Caco-2 (cell line): ENCODE measurements at places on chromosomes 2 and 18. TPM values are rescaled to one million over a fixed set of nuclear protein-coding genes. Genes with fewer than 3 reads are reported as not detected.

DNA sequence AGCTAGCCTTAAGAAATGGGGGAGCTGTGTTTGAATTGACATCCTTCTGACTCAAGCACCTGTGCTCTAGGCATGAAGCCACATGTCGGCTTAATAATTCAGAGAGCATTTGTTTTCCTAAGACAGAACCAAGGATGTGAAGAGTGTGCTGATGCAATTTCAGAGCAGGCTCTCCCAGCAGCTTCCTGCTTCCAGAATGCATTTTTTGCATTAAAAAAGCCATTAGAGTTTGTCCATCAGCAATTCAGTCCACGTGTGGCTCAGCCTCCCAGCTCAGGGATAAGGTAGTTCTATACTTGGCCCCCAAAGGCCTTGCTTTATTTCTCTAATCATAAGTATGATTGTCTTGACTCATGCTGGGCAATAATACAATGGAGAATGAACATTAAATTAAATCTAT, 37.7 kb downstream of the DOCK10 start:
- no peak overlapping the region for H3K4me3 ChIP-seq
- no peak for DNase-seq

DNA sequence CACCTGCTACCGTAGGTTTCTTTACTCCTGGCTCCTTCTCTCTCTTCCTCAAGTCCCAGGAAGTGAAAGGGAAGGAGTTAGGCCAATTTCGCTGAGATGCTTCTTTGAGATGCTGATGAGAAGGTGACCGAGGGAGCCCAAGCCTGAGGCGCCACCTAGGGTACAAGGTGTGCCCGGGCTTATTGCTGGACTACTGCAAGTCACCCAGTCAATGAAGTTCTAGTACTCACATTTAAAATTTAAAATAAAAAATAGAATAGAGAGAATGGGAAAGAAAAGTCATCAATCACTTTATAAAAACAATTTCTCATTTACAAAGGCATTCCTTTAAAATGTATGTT, 45.3 kb downstream of the ACAA2 start:
- no peaks in the 10 kb centered on the region for H3K27me3 ChIP-seq
- no peak overlapping the region for H3K27ac ChIP-seq
- peak; percentile 68 for DNase-seq

- H3K4me3 ChIP-seq = no peak within 1 kb of the TSS
- H3K27me3 ChIP-seq = no peaks in the 10 kb centered on the region
- no peaks in the 10 kb centered on the region for H3K36me3 ChIP-seq
- peak; percentile 39 for DNase-seq
- no peaks in the 10 kb centered on the region for H3K4me1 ChIP-seq
- no peak within 1 kb of the TSS for H3K27ac ChIP-seq
Measured at GRCh38 chr2:11669454-11670291, at the start of gene NTSR2. Gene NTSR2 (minus strand): TSS chr2:11670195. CDS start chr2:11670129, 66 bp downstream.

- no peak for DNase-seq
- no peaks in the 10 kb centered on the region for H3K36me3 ChIP-seq
- H3K4me1 ChIP-seq = no peaks in the 10 kb centered on the region
- H3K4me3 ChIP-seq = no peak overlapping the region
- no peak overlapping the region for H3K27ac ChIP-seq
Measured at GRCh38 chr2:1169291-1169949, 218.8 kb downstream of the SNTG2 start.

GRCh38 chr2:182883451-182883850, 17.0 kb upstream of the FRZB start:
- H3K27ac ChIP-seq = no peak overlapping the region
- H3K27me3 ChIP-seq = no peaks in the 10 kb centered on the region
- no peak for DNase-seq
- no peaks in the 10 kb centered on the region for H3K4me1 ChIP-seq

The AQP12A gene
- total RNA-seq = not detected in 2 replicates

The GPR75 gene
- total RNA-seq = 3.9 and 4.2 TPM in 2 replicates

DNA sequence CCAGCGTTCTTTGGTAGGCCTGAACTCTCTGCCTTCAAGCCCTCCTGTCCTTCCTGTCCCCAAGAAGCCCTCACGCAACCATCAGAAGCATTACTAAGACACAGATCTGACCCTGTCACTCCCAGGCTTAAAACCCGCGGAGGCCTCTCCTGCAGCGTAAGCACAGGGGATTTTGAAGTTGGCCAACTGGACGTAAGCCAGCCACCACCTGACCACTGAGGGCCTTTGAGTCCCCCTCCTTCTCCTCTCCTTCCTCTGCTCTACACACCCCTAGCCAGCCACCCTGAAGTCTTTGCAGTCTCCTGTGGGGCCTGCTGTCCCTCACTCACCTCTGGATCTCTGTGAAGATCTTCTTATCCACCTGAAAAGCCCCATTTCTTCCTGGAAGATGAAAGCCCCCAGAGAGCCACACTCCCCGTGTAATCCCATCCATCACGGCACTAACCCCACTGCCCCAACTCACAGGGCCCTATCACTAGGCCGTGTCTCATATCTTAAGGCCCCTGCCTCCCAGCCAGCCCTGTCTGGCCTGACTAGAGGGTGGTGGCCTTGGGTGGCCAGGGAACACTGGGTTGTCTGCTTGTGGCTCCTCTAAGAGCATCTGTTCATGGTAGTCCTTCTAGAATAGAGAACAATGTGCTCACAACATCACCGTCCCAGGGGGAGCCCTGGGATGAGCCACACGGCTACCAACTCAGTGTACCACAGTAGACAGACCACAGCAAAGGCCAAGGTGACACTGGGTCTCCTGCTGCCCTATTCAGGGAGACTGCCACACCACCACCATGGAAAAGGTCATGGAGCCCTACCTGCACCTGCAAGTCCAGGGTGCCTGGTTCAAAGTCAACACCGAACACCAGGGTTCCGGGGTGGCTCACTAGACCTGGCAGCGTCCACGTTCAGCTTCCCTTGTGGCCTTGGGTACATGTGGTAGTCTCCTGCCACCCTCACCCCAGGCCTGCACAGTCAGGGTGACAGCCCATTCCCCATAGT, 191.6 kb downstream of the ZBTB7C start:
- no peaks in the 10 kb centered on the region for H3K36me3 ChIP-seq
- H3K27ac ChIP-seq = no peak overlapping the region
- DNase-seq = no peak
- H3K4me1 ChIP-seq = no peaks in the 10 kb centered on the region
- no peaks in the 10 kb centered on the region for H3K27me3 ChIP-seq
- no peak overlapping the region for H3K4me3 ChIP-seq

- no peak overlapping the region for H3K4me3 ChIP-seq
- no peak overlapping the region for H3K27ac ChIP-seq
- no peak for DNase-seq
- no peaks in the 10 kb centered on the region for H3K4me1 ChIP-seq
Measured at GRCh38 chr18:29154196-29154757, 977.3 kb upstream of the CDH2 start.

DNA sequence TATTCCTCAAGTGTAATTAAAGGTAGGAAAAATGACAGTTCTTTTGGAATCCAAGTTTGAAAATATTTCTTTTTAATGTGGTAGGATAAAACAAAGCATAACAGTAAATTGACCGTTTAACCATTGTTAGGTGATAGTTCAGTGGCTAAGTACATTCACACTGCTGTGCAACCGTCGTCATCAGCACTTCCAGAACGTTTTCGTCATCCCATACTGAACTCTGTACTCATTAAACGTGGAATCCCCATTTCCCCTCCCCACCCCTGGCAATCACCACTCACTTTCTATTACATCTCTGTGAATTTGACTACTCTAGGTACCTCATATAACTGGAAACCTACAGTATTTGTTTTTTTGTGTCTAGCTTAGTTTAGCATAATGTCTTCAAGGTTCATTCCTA, 32.9 kb upstream of the FZD5 start:
- no peak overlapping the region for H3K27ac ChIP-seq
- DNase-seq = no peak
- no peaks in the 10 kb centered on the region for H3K27me3 ChIP-seq
- no peaks in the 10 kb centered on the region for H3K36me3 ChIP-seq
- peaks cover 59% of the 10 kb centered on the region for H3K4me1 ChIP-seq
- H3K4me3 ChIP-seq = no peak overlapping the region

The LIPG gene
- total RNA-seq = 86.7 and 87.5 TPM in 2 replicates

DNA sequence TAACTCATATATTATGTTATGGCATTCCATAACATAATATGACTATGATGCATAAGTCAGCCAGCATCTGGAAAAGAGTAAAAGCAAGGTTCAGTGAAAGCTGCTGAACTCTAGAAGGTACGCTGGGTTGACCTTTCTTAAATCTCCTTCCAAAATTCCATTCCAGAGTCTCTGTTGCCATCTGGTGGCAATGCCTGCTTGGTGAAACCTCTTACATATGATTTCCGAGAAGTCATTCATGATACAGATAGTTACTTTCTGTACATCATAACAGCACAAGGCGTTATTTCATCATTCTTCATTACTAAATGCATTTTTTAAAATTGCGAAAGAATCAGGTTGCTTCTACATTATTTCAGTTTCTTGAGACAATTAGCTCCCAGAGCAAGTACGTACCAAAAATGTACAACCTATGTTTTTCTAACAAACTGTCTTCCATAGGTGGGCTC, 7.0 kb upstream of the EPG5 start:
- no peak overlapping the region for H3K27ac ChIP-seq
- H3K27me3 ChIP-seq = no peaks in the 10 kb centered on the region
- peak; percentile 44 for DNase-seq
- H3K36me3 ChIP-seq = no peaks in the 10 kb centered on the region

The LRRTM4 gene
- 0.21 and 0.32 TPM in 2 replicates for total RNA-seq

DNA sequence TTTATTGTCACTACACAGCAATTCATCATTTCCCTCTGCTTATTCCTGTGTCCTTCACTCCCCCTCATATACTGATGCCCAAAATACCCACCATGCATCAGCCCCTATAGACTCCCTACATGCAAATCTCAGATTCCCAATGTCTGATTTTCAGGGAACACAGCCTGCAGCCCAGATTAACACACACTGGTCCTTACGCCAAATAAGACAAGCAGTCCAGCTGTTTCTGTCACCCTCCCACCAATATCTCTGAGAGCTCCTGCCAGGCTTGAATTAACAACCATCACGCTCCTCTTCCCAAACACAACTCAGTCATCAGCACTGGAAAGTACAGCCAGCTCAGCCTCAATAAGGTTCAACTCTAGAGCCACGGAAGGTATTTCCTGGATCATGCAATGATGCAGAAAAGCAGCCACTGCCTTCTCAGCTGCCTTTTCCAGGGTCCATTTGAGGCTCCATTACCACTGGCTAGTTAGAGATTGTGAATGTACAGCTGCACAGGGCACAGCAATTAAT, 39.0 kb upstream of the SLC35F5 start:
- DNase-seq = no peak
- no peak overlapping the region for H3K4me3 ChIP-seq
- H3K36me3 ChIP-seq = no peaks in the 10 kb centered on the region
- no peak overlapping the region for H3K27ac ChIP-seq
- no peaks in the 10 kb centered on the region for H3K27me3 ChIP-seq

DNA sequence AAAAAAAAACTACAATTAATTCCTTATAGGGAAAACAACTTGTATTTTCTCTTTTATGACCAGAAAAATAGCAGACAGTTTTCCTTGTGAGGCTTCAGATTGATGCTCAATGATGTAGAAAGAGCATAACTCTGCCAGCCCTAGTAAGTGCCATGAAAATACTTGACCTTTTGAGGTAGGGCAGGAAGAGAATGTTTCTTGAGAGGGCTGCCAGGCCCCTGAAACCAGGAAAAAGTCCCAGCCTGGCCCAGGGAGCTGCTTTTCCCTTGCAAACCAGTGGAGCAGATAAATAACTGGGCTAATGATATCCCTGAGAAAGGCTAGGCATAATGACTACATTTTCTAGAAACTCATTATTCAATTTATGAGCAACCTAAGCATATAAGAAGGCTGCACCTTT, 126.8 kb downstream of the SLC8A1 start:
- H3K27ac ChIP-seq = no peak overlapping the region
- H3K4me3 ChIP-seq = no peak overlapping the region
- H3K27me3 ChIP-seq = no peaks in the 10 kb centered on the region

The ALPG gene
- total RNA-seq = 1.9 and 2.5 TPM in 2 replicates

- no peaks in the 10 kb centered on the region for H3K4me1 ChIP-seq
- H3K27ac ChIP-seq = no peak overlapping the region
- H3K27me3 ChIP-seq = no peaks in the 10 kb centered on the region
- no peak for DNase-seq
- H3K36me3 ChIP-seq = no peaks in the 10 kb centered on the region
Measured at GRCh38 chr18:48023334-48024008, 93.0 kb upstream of the SMAD2 start.

- no peaks in the 10 kb centered on the region for H3K36me3 ChIP-seq
- H3K27ac ChIP-seq = no peak overlapping the region
Measured at GRCh38 chr2:230124757-230125431, 56.2 kb upstream of the SLC16A14 start.

DNA sequence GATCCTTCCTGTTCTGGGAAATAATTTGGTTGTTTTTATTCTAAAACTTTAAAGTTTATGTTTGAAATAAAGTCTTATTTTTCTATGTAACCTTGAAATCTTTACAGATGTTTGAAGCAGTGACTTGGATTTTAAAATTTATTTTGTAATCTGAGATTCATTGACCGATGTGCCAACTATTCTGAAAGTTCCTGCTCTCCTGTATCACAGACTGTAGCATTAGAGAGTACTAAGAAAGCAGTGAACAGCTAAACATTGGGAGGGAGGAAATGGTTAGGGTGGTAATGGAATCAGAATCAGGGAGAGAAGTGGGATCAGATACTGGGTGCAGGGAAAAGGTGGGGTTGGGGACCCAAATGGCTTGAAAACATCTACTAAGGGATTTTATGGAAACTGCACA, 69.9 kb downstream of the CDC42EP3 start:
- no peaks in the 10 kb centered on the region for H3K4me1 ChIP-seq
- H3K36me3 ChIP-seq = no peaks in the 10 kb centered on the region
- no peak overlapping the region for H3K4me3 ChIP-seq
- no peak for DNase-seq
- H3K27me3 ChIP-seq = no peaks in the 10 kb centered on the region

The PROM2 gene
- total RNA-seq = 0.82 and 1.5 TPM in 2 replicates

DNA sequence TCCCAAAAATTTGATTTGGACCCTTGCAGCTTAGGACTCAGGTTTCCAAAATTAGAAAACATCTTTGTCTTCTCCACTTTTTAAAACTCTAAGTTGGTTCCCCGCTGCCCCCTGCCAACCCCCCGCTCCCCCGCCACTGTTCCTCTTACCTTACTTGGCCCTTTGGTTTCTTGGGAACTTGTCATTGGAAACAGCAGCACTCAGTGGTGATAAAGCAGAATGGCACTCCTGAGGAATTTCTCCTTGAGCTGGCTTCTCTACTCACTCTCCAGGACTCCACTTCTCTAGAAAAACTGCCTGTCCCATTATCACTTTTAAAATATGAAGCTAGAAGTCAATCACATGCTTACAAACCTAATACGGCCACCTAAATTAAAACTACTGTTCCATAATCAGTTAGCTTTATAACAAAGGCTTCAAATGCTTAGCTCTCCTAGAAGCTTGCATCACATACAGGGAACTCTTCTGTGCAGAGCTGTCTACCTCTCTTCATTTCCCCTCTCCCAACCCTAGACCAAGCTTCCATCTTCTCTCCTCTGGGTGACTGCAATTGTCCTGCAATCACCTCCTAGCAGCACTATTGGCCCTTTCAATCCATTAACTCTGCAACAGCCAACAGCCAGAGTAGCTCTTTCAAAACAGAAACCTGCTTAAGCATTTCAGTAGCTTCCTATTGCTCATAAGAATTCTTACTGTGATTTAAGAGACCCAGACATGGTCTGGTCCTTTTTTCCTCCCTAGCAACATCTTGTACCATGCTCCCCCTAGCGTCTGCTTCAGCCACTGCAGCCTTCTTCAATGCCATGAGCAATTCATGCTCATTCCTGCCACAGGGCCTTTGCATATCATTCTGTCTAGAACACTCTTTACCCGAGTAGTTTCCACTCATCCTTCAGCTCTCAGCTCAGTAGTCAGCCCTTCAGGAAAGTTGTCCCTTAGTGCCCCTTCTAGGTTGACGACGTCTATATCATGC, 15.2 kb upstream of the PLEKHM3 start:
- H3K4me3 ChIP-seq = no peak overlapping the region
- peak overlapping the region; percentile 24 for H3K27ac ChIP-seq
- no peaks in the 10 kb centered on the region for H3K27me3 ChIP-seq
- no peaks in the 10 kb centered on the region for H3K36me3 ChIP-seq
- H3K4me1 ChIP-seq = peaks cover 20% of the 10 kb centered on the region

The UGT1A4 gene
- total RNA-seq = 0.79 and 0.84 TPM in 2 replicates
